ENCODE measurements at places on chromosomes 4 and X.

- no peaks in the 10 kb centered on the region for H3K27me3 ChIP-seq
- peaks cover 6% of the 10 kb centered on the region for H3K4me1 ChIP-seq
- H3K4me3 ChIP-seq, result no peak overlapping the region
Measured at GRCh38 chrX:48814722-48815121, 11.6 kb upstream of the ERAS start.

DNA sequence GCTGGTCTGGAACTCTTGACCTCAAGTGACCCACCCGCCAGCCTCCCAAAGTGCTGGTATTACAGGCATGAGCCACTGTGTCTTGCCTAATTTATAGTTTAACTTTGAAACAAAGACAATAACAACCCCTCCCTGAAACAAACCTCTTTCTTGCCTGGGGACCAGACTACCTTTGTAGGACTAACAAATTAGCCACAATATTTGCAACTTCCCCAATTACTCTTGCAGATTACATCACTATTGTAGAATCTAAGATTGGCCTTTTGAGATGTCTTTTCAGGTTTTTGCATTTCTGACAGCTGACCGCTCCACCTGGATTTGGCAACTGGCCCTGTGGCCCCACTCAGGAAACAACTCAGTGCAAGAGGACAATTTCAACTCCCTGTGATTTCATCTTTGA lies 84.8 kb downstream of the AKAP4 start:
- no peak for DNase-seq
- H3K27me3 ChIP-seq, result no peaks in the 10 kb centered on the region
- no peaks in the 10 kb centered on the region for H3K4me1 ChIP-seq
- no peak overlapping the region for H3K4me3 ChIP-seq
- no peaks in the 10 kb centered on the region for H3K36me3 ChIP-seq
- H3K27ac ChIP-seq, result no peak overlapping the region

DNA sequence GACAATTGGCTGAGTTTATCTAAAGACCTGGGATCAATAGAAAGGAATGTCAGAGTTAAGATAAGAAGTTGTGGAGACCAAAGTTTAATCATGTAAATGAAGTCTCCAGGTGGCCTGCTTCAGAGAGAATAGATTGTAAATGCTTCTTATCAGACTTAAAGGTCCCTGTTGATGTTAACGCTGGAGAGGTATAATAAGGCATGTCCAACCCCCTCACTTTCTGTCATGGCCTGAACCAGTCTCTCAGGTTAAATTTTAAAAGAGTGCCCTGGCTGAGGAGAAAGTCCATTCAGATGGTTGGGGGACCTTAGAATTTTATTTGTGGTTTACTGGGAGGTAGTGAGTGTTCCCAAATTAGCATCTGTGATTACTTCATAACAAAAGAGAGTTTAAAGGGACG lies 86.7 kb downstream of the AKAP4 start:
- no peak overlapping the region for H3K27ac ChIP-seq
- H3K4me3 ChIP-seq, result no peak overlapping the region
- H3K27me3 ChIP-seq, result no peaks in the 10 kb centered on the region
- no peak for DNase-seq
- no peaks in the 10 kb centered on the region for H3K36me3 ChIP-seq

- peaks cover 3% of the 10 kb centered on the region for H3K27me3 ChIP-seq
- no peak overlapping the region for H3K4me3 ChIP-seq
- DNase-seq, result no peak
- no peaks in the 10 kb centered on the region for H3K4me1 ChIP-seq
Measured at GRCh38 chr4:108586778-108587177, 33.6 kb upstream of the RPL34 start.

GRCh38 chr4:38185406-38186144 lies 225.4 kb downstream of the PTTG2 start:
- H3K27ac ChIP-seq, result no peak overlapping the region
- no peak overlapping the region for H3K4me3 ChIP-seq
- peaks cover 3% of the 10 kb centered on the region for H3K27me3 ChIP-seq
- H3K36me3 ChIP-seq, result no peaks in the 10 kb centered on the region
- DNase-seq, result no peak

DNA sequence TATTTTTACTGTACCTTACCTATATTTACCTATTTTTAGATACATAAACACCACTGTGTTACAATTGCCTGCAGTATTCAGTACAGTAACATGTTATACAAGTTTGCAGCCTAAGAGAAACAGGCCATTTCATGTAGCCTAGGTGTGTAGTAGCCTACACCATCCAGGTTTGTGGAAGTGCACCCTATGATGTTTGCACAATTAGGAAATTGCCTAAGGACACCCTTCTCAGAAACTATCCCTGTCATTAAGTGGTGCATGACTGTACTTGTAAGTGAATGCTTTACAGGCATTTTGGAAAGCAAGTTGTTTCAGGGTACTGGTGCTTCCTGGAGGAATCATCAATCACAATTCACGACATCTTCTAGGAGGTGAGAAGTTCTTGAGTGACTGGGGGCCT lies 991.8 kb upstream of the SLIT2 start:
- no peak overlapping the region for H3K4me3 ChIP-seq
- H3K27ac ChIP-seq, result no peak overlapping the region
- no peaks in the 10 kb centered on the region for H3K4me1 ChIP-seq
- no peak for DNase-seq
- H3K27me3 ChIP-seq, result no peaks in the 10 kb centered on the region

DNA sequence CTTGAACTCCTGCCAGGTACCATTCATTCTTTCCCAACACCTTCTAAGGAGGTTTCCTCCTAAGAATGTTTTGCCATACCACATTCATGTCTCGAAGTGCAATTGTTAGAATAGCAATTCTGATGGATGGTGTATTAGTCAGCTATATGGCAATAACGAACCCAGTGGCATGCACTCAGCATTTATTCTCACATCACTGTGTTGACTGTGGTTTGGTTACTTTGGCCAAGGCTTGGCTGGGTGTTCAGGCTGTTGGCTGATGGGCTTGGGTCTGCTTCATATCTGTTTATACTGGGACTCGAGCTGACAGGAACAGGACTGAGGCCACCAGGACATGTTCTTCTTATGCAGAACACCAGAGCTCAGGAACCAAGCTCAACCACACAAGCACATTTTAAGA lies 31.7 kb downstream of the PSAPL1 start:
- H3K36me3 ChIP-seq, result no peaks in the 10 kb centered on the region
- no peaks in the 10 kb centered on the region for H3K4me1 ChIP-seq
- DNase-seq, result peak; percentile 14
- H3K4me3 ChIP-seq, result no peak overlapping the region
- H3K27me3 ChIP-seq, result peaks cover 2% of the 10 kb centered on the region

DNA sequence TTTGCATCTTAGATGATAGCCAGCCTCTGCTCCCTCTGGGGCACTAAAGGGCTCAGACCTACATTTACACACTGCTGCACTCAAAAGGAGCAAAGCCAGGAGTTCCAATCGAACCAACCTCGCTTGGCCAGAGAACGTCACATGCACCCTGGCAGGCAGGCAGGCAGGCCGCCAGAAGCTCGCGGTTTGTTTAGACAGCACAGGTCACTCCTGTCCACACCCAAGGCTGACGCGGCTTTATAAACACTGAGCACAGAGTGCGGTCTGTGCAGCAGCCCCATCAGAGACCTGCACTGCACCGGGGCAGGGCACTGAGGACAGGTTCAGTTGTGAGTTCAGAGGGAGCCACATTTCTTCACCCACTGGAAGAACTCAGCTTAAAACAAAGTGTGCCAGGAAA lies 143.9 kb downstream of the BCOR start:
- DNase-seq, result no peak
- no peak overlapping the region for H3K27ac ChIP-seq
- no peaks in the 10 kb centered on the region for H3K27me3 ChIP-seq
- no peak overlapping the region for H3K4me3 ChIP-seq
- H3K36me3 ChIP-seq, result no peaks in the 10 kb centered on the region

- DNase-seq, result peak; percentile 80
- peaks cover 34% of the 10 kb centered on the region for H3K4me1 ChIP-seq
- peak within 1 kb of the TSS; percentile 84 for H3K4me3 ChIP-seq
- H3K27me3 ChIP-seq, result peaks cover 13% of the 10 kb centered on the region
- peaks cover 5% of the 10 kb centered on the region for H3K36me3 ChIP-seq
Measured at GRCh38 chrX:69615779-69616456, at the start of gene EDA. Gene EDA (plus strand): TSS chrX:69616113.

GRCh38 chrX:8447368-8447767 lies 17.3 kb upstream of the VCX3B start:
- no peaks in the 10 kb centered on the region for H3K27me3 ChIP-seq
- H3K4me1 ChIP-seq, result no peaks in the 10 kb centered on the region
- no peak for DNase-seq
- no peak overlapping the region for H3K4me3 ChIP-seq

DNA sequence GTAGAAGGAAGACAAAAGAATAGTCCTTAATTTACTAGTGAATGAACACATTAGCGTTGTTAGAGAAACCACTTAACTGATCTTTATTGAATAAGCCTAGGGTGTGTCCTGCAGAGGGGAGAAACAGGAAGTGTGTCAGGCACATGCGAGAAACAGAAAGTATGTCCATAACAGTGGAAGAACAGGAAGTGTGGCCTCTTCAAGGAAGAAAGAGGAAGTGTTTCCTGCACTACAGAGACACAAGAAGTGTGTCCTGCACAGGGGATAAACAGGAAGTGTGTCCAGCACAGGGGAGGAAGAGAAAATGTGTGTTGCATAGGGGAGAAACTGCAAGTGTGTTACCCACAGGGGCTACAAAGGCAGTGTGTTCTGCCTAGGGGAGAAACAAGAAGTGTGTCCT lies 539.6 kb upstream of the PRKX start:
- no peaks in the 10 kb centered on the region for H3K27me3 ChIP-seq
- peak overlapping the region; percentile 82 for H3K27ac ChIP-seq
- no peaks in the 10 kb centered on the region for H3K36me3 ChIP-seq
- no peak for DNase-seq
- no peak overlapping the region for H3K4me3 ChIP-seq

DNA sequence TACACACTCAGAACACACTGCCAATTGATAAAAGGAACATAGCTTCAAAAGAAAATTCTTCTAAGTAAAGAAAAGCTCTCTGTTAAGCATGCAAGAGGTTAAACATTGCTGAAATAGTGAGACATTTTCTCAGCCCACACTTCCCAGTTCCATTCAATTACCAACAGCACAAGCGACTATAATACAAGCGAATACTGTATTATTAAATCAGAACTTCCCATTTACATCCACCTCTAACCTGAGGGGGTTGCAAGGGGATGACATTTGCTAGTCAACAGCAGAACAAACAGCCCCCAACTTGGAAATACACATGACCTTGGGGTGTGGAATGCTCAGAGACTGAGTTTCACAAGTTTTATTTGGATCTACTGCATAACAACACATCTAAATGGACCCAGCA lies 1.1 kb downstream of the FSTL5 start:
- no peak overlapping the region for H3K27ac ChIP-seq
- peaks cover 2% of the 10 kb centered on the region for H3K4me1 ChIP-seq
- H3K27me3 ChIP-seq, result peaks cover 5% of the 10 kb centered on the region
- no peaks in the 10 kb centered on the region for H3K36me3 ChIP-seq
- no peak for DNase-seq

- peaks cover 14% of the 10 kb centered on the region for H3K27me3 ChIP-seq
- H3K36me3 ChIP-seq, result peaks cover 39% of the 10 kb centered on the region
- H3K27ac ChIP-seq, result peak overlapping the region; percentile 99
- H3K4me1 ChIP-seq, result peaks cover 51% of the 10 kb centered on the region
Measured at GRCh38 chrX:12979026-12979607, 4.2 kb downstream of the TMSB4X start.

All from activated naive CD4-positive, alpha-beta T cell treated with anti-CD3 and anti-CD28 coated beads, Interleukin-2, amount 10 ng/mL, durations not matched to agents 7 days and 5 days (primary cell).